ENCODE measurements at places on chromosomes 7 and 10.

GRCh38 chr7:114293289-114294012 is 121.2 kb upstream of the FOXP2 start:
- DNase-seq = no peak

- peak; percentile 28 for DNase-seq
These were observed 373.5 kb upstream of the CELF2 start for GRCh38 chr10:10644008-10644646.

DNA sequence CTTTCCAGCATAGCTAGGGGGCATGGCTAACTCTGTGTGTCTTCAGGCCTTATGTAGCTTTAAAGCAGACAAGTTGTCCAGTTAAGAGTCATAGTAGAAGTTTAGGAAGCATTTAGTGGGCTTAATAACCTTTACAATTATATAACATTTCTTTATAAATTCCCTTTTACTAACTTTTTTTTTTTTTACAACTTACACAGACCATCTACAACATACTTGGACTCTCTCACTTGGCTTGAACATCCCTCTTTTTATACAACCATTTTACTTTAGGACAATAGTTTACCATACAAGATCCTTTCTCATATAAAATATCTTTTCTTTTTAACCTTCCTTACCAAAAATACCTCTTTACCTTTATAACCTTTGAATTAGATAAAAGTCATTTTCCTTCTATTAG is 26.3 kb downstream of the SP4 start:
- DNase-seq = no peak

DNA sequence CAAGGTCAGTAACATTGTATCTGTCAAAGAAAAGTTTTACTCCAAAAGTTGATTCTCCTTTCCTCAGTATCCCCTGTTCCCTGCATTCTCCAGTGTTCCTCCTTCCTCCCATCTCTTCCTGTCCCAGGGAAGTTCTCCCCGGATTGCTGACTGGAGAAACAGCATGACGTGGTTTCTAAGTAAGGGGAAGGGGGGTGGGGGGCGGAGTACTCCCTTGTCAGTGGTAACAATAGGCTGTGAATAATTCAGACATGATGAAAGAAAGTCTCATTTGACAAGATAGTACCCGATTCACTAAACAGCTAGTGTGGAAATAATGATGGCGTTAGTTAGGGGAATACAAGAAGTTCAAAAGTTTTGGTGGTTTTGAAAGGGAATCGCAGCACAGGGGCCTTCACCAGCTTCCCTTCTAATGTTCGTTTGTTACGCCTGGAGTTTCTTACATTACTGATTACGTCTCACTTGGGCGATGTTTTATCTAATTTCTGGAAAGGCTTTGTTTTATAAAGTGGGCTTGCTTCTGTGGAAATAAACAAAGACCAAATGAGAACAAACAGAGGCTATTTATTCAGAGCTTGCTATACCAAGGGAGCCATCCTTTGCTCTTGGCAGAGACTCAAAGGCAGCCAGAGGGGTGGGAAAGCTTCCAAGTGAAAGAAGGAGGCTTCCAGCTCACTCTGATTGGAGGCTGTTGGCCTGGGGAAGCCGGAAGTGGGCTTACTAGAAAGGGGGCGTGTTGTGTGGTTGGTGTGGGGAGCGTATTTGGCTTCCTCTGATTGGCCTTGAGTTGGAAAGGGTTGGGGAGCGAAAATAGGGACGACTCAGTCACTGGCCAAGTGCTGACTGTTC is 453.7 kb downstream of the SDK1 start:
- DNase-seq = peak; percentile 89

DNA sequence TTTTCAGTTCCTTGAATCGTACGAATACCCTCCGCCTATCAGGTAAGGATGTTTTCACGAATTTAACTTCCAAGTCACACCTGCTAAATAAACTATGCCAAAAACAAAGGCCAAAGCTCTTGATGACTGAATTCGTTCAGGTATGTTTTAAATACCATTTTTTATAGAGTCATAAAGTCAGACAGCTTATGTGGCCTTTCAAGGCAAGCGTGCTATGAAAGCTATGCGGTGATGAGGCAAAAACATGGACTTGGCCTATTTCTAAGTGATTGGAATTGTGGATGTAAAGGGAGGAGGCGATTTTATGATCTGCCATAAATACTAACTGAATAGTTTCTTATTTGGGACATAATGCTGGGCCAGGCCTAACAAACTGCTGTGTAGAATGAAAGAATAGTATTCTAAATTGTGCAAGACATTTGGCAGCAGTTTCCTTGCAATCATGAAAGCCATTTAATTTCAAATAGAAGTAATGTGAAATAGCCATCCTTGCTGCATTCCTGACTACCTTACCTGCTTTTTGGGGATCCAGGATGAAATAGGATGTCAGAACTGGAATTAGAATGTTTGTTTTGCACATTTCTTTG is 14.0 kb downstream of the SLC39A12 start:
- DNase-seq = no peak

DNA sequence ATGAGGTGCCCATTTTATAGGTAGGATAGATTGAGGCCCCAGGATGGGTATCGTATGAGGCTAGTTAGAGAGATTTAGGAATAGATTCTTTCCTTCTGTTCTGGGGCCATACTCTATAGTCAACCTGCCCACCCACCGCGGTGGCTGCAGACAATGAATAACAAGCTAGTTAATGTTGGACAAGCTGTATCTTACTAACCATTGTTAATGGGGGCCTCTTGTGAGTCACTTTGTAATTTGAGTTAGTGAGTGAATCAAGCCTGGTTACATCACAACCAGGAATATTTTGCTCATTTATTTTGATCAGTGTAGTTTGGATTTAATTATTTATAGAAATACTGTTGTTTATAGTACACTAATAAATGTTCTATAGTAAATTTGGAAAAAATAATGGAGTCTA is 7.3 kb downstream of the SORCS3 start:
- DNase-seq = no peak

DNA sequence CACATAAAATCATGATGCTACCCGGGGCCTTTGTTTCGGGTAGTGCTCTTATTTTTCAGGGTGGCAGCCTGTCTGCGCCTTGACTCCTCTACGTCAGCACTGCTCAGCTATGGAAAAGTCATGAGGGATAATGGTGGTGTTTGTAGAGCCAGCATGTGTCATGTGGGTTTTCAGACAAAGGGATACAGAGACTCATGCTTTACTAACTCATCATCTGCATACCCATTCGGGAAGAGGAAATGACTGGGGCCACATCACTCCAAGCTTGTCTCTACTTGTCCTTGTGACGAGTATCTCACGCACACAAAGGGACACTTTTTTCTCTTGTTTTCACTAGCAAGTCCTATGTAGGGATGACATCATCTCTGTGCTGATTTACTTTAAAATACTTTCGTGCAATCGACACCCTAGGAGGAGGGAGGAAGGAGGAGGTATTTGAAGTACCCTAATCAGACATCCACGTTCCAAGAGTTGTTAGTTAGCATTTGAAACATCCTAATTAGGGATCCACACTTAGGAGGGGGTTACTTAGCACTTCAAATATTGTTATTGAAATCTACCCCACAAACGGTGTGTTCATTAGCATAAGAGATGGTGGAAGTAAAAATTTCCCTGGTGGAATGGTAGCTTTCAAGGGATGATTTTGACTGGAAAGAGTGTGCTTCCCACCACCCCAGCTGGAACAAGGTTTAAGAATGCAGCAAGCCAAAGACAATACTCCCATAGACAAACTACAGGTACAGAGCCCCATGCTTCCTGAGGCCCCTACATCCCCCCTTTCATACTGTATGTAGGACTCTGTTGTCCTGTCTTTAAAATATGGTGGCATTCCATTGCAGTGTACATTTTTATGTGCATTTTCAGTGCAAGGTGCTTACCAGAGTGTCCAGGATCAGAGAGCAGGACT is 52.0 kb downstream of the THNSL1 start:
- peak; percentile 18 for DNase-seq

DNA sequence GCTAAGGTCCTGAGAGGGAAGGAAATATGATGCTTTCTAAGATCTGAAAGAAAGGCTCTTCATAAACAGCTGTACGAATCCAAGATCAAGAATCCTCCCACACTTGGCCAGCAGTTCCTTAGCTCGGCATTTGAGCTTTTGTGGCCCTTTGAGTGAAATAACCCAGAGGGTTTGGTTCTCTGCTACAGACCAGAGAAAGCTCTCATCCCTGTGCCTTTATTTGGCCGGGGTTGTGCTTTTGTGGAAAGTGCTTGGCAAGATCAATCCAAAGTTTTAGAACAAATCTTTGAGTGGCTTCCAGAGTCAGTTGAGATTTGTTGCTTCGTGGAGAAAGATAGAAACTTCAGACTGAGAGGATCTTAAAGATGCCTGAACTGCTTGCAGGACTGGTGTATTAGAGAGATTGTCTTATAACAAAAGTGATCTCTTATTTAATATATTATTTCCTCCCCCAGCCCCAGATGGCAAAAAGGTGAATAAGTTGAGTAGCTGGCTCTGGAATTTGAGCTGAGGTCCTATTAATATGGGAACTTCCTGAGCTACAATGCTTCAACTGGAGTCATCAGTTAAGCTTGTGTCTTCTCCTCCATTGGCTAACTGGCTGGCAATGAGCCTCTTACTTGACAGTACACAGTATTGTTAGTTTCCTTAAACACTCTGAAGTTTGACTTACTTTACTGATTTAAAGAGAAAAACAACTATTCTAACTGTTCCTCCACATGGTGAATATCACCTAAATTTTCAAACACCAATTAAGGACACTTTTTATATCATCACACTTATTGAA is 687.3 kb downstream of the MAGI2 start:
- DNase-seq = no peak

GRCh38 chr10:129039406-129040370 is 427.4 kb upstream of the MGMT start:
- DNase-seq = no peak

GRCh38 chr7:131527456-131527855 is 29.0 kb downstream of the PODXL start:
- DNase-seq = no peak

DNA sequence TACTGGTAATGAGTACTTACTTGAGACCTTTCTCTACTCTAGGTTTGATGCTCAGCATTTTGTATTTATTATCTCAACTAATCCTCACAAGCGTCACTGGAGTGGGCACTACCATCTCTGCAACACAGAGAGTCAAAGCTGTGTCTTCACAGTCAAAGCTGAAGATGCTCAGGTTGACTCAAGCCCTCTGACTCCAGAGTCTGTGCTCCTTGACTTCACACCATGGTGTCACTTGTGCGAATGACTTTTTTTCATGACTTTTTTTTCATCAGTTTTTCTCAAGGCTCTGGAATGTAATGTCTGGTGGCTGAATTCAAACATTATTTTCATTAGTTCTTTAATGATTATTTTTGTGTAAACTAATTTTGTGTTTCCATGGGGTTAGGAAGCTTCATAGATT is 30.4 kb upstream of the TARP start:
- no peak for DNase-seq

DNA sequence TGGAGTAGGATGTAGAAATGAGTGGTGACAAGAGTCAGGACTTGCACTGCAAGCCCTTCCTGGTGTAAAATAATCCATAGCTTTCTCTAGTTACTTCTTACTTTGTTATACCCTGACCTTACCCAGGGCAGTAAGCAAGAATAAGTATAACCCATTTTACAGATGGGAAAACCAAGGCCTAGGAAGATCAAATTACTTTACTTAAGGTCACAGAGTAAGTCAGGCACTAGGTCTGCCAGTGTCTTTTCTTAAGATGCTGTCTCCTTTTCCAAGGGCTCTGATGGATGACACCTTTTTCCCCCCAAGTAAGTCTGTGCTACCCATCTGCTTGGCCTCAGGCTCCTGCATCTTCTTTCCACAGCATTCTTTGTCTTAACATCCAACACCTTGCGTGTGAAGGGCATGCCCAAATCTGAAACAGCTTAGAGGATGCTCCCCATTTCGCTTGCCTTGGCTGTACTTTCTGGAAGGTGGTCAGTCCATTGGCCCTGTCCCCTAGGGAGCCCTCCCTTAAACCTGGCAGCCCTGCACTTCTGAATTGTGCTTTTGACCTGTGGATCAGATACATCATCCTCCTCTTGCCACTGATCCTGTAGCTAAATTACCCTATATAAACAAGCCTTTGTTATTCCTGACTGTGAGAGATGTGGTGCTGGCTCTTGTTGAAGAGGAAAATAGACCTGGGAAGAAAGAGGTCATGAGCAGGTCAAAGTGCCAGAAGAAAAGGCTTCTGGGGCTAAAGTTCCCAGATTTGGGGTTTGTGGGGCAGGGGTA is 168.6 kb downstream of the LRMDA start:
- peak; percentile 12 for DNase-seq

DNA sequence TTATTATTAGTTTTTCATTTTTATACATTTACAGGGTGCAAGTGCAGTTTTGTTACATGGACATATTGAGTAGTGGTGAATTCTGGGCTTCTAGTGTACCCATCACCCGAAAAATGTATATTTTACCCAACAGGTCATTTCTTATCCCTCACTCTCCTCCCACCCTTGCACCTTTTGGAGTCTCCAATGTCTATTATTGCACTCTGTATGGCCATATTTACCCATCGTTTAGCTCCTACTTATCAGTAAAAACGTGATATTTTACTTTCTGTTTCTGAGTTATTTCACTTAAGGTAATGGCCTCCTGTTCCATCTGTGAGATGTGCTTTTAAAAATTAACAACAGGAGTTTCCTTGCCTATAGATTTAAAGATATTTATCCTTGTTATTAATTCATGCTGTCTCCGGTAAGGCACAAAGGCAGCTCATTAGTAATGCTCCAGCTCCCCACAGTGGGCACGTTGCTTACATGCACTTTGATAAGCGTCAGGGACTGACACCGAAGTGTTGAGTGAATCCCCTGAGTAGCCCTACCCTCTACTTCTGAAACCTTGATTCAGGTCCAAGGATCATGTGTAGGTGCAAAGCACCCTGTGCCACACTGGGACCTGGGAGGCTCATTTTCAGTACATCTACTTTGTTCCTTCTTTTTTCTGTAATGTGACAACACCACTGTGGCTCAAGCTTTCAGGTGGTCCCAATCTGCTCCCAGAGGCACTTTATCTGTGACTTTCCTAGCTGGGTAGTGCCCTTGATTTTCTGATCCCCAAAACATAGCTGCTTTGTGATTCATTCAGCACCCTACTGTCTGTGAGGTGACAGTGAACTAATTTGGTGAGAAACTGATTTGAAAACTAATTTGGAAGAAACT is 27.3 kb downstream of the HYAL4 start:
- peak; percentile 76 for DNase-seq

- DNase-seq = no peak
These were observed 222.3 kb downstream of the SUGCT start for GRCh38 chr7:40356871-40357709.

DNA sequence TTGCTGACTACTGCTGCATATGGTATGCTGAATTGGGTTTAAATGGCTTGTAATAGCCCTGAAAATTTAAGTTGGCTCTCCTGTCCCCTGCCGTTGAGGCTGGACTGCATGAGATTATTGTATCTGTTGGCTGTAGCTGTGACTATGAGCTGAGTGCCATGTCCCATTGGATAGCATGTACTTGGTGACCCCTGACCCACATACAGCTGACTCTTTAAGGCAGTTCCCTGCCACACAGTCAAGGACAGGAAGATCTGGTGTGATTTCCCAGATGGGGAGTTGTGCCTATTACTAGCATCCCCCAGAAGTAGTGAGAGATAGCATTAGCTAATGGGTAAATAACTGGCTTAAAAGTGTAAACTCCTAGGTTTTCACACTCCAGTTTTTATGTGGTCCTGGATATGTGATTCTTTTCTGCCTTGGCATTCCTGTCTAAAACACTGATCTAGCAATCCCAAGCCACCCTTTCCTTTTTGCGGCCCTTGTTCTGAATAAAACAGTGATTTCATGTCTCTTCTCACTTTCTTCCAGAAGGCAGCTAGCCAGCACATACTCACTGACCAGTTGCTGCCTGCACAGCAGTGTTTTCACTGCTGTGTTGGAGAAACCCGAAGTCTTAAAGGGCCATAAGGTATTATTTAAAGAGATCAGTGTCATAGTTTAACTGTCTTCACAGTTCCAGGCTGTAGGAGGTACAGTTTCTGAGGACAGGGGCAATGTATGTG is 35.9 kb downstream of the LRRC4 start:
- no peak for DNase-seq
